ENCODE measurements at places on chromosomes 3 and 15. TPM values are rescaled to one million over a fixed set of nuclear protein-coding genes. Genes with fewer than 3 reads are reported as not detected.
A peak's percentile ranks its signal among the peaks of the same experiment; 100 is the strongest.

DNA sequence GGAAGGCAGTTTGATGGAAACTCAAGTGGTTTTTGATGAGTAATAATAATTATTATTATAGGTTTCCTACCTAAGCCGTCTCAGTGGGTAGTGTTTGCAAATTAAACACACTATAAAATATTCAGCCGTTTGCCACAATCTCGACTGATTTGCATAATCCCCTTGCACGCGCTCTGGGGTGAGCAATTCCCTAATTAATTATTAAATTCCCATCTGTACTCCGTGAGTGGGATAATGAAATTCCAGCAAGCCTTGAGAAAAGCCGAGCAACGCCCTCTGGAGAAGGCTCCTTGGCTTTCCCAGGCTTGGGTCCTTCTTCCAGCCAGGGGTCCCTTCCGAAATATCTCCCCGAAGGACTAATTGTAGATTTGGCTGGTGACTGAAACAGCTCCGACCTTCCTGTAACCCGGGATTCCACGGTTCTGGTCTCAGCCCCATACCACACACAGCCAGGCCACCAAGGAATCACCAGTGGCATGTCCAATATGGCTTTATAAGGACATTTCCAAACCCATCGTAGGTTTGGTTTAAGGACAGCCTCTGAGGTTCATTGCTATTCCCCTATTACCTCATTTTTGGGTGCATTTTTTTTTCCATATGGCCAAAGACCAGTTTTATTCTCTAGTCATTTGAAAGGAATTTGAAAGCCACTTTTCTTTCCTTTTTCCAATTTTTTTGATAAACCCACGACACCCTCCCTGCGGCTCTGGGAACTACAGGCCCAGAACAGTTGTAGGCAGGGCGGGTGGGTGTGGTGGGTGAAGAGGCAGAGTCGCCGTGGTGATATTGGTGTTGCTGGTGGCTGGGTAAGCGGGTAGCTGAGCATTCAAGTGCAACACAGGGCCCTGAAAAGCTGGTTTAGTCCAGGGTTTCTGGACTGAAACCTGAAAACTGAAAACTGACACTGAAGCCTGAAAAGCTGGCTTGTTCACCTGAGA, 33.2 kb upstream of the RGMA start:
- DNase-seq: no peak

GRCh38 chr3:119305286-119305685, 11.1 kb downstream of the ARHGAP31 start:
- peak; percentile 40 for DNase-seq

DNA sequence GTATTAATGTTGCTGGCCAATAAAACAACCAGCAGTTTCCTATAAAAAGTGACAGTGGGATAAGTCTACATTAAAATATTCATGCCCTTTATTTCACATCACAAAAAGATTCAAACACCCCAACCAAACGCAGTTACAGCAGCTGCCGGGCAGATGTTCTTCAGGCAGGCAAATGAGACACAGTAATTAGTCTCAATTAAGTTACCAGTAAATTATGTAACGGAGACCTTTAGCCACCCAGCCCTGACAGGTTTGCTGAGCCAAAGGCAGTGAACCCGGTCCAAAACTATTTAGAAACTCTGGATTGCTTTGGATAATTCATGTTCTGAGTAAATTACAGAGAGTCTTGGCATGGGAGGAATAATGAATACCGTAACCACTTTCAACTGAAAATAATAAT, 289.2 kb upstream of the LYSMD4 start:
- no peak for DNase-seq

- DNase-seq: no peak
Observed at GRCh38 chr3:124552224-124552623, 178.0 kb upstream of the UMPS start.

DNA sequence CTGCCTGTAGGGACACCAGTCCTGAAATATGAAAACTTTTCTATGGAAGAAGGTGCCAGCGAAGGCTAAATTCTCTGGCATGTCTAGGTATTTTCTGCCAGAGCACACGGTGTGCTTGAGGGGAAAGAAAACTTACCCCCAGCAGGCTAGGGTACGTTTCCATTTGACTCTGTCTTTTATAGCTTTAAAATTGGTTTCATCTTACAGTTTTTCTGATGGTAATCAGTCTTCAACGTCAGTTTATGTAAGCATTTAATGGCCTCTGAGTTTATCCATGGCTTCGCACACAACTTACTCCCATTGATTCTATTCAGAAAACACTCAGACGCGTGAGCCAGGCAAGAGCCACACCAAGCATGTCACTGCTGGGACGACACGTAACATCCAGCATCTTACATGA, 249.7 kb downstream of the ADAMTS17 start:
- DNase-seq: no peak

DNA sequence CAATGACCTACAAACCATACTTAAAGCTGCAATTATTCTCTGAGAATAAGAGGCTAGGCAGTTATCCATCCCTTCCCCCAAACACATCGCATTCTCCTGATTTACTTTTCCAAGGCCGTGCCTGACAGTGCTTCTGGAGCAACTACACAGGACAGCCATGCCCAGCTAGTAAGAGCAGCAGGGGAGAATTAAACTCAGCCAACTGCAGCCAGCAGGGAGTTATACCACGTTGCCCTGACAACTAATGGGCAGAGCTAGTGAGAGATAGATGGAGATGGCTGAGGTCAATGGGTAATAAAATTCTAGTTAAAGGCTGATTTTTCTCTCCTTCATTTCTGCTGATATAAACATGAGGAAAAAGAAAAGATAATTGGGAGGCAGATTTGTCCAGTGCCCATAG, 193.8 kb upstream of the PPP2R3A start:
- no peak for DNase-seq

GRCh38 chr15:72809329-72809728, 25.8 kb upstream of the ADPGK start:
- no peak for DNase-seq

GRCh38 chr3:70943886-70944285, 631.4 kb upstream of the MDFIC2 start:
- DNase-seq: no peak

DNA sequence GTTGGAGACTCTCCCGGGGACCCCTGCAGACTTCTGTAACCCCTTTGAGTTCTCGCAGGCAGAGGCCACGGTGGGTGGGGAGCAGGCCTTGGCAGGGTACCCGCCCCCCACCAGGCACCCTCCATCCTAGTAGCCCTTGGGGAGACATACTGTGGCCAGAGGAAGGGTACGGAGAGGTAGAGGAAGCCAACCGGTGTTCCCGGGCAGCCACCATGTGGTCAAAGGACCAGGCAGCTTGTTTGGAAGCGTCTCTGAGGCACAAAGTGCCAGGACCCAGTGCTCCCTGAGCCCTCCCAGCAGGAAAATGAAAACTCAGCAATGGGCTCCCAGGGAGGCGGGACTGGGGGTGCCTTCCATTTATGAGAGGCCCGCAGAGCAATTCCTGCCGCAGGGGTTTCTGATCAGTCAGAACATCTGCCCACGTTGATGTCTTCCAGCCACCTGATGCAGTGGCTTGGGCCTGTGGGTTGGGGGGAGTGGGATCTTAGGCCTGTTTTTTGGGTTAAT, 53.0 kb upstream of the CGNL1 start:
- DNase-seq: no peak

GRCh38 chr3:23964537-23965235, 19.6 kb downstream of the NR1D2 start:
- DNase-seq: no peak

DNA sequence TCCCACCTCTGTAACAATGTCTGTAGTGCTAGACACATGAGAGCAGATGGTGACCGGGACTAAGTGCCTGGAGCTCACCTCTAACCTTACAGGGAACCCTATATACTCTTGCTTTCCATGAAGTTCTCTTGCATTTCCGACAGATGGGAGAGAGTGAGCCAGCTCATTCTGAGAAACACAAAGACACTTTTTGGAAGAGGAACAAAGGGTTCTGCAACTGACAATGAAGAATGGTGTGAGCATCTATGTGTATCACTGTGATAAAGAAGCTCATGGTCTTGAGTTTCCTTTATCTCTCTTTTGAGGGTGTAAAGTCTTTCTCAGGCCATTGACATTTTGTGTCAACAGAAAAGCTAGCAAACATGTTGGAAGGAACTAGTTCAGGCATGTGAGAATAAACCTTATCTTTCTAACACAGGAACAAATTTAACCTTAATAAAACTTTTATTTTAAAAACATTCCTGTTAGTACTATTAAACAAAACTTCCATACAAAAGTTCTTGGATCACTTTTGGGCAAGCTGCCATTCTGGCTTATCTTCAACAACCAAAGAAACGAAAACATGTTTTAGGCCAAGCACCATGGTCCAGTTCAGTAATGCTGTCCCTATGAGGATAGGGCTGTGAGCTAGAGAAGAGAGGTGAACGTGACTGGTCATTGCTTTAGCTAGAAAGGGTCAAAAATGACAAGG, 142.7 kb downstream of the THRB start:
- DNase-seq: peak; percentile 33

DNA sequence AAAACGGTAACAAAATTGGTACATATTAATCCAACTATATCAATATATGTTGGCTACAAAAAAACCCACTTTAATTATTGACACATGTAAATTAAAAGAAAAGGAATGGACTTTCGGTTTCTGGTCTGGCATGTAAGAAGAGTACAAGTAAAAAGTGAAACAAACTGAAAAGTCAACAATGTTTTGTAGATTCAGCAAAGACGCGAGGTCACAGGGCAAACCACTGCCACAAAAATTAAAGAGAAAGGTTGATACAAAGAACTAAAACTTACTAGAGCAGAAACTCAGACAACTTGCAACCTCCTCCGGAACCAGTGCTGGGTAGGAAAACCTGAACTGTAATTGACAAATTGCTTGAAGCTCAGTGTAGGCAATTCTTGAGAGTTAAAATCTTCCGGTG, 110.6 kb upstream of the ARPP21 start:
- DNase-seq: no peak

DNA sequence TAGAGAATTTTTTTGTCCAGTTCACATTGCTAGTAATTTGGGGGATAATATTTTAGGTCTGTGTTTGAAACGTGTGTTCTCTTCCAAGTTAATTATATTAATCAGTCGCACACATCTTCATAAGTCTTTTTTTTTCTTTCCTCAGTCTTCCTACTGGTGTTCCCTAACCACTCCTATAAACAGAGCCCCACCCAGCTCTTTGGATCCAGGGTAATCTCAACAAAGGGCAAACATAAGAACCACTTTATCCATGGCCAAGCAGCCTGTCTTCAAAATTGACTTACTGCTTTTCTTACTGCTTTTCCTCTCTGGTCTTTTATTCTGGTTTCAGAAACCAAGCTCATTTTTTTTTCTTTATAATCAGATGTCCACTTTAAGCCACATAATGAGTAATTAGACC, 266.8 kb upstream of the NECTIN3 start:
- DNase-seq: no peak

DNA sequence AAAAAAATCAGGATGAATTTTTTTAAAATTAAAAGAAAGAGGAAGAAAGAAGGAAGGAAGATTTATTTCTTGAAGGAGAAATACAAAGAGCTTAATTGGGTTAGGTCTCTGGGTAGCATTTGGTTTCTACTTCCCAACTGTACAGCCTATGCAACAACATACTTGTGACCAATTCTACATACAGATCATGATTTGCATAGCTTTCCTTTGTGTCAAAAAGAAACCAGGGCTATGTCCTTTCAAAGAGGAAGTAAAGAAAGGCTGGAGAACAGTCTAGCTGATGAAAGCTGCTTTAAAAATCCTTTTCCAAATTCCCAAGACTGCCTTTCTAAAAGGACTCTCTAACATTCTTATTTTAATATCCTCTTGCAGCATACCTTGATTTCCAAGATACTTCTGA, 6.1 kb upstream of the HGD start:
- DNase-seq: no peak

DNA sequence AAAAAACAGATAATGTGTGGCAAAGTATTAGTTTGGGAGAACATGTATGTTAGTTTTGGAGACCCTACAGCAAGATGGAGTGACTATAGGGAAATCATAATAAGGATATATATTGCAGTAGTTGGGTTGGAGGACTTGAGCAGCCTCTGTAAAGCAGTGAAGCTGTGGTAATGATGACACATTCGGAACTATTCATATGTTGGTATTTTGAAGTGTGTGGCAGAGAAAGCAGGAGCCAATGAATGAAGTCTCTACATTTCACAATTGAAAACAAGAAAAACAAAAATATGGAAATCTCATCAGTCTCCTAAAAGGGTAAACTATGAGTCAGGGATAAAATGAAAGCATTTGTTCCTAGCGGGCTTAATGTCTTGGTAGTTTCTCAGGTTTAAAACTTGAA, 645.9 kb downstream of the OTOL1 start:
- no peak for DNase-seq

DNA sequence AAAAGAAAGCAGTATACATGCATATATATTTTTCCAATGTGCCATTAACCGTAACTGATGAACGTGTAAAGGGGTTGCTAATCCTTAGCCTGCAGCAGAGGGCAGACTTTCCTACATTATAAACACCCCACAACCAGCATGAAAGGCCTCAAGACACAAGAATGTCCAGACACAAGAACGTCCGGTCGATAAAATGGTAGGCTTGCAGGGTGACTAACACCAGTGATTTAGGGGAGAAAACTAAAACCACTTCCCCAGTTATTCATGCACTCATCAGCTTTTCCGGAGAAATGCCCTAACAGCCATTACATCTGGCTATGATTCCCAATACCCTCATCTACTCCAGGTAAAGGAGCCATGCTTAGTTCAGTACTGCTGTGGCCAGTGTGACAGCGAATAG, 57.4 kb downstream of the LRTM1 start:
- DNase-seq: no peak

- DNase-seq: no peak
Observed at GRCh38 chr15:39323706-39324105, 257.2 kb upstream of the THBS1 start.

DNA sequence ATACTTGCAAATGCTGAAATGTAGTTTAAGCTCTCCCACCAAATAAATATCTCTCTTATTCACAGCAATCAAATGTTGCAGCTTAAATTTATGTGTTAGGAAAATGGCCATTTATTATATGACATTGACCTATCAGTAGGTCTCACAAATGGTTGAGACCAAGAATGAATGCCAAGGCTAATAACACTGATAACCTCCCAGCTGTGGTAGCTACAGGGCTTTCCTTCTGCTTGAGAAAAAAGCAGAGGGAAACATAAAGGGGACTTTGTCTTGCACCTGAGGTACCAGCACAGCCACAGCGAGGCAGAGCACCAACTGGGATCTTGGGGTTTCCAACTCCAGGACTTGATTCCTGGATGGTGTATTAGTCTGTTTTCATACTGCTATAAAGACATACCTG, 73.1 kb upstream of the TTC14 start:
- no peak for DNase-seq

- DNase-seq: no peak
Observed at GRCh38 chr15:89360294-89360971, 25.8 kb upstream of the POLG start.

Gene DNAH12
- total RNA-seq: 0.04 TPM

Gene LRRC3B
- not detected for total RNA-seq

Gene PDE8A
- 24.4 TPM for total RNA-seq

Gene ZIC1
- total RNA-seq: 2.1 TPM

Gene GOLGA8T
- 0.20 TPM for total RNA-seq

Gene ST6GAL1
- 59.5 TPM for total RNA-seq

Gene SNTN
- not detected for total RNA-seq

Gene SLC51B
- not detected for total RNA-seq

Gene LXN
- total RNA-seq: 179 TPM

Gene EPHB1
- 0.78 TPM for total RNA-seq
